ENCODE measurements at places on chromosomes 7 and 10. TPM values are rescaled to one million over a fixed set of nuclear protein-coding genes. Genes with fewer than 3 reads are reported as not detected.

MINDY4 gene
- total RNA-seq: 13.2 TPM

BPGM gene
- 20.0 TPM for total RNA-seq

FAM237B gene
- not detected for total RNA-seq

- no peak for DNase-seq
These were observed 89.1 kb upstream of the SP4 start for GRCh38 chr7:21338728-21339164.

DNA sequence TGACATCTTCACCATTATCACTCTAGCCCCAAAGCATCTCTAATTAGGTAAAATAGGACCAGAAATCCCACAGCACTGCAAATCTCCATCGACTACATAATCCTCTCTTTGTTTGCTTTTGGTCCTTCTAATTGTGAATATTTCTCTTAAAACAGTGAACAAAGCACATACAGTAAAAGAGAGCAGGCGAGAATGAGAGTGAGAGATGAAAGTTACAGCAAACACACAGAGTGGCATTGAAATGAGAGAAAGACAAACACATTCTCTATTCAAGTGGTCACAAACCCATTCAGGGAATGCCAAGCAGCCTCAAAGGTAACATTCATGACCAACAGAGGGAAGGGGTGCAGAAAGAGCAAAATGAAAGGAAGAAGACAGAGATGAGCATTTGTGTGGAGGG is 109.8 kb upstream of the PTN start:
- DNase-seq: no peak

- DNase-seq: no peak
These were observed 620.2 kb downstream of the ANKRD7 start for GRCh38 chr7:118844748-118845147.

DNA sequence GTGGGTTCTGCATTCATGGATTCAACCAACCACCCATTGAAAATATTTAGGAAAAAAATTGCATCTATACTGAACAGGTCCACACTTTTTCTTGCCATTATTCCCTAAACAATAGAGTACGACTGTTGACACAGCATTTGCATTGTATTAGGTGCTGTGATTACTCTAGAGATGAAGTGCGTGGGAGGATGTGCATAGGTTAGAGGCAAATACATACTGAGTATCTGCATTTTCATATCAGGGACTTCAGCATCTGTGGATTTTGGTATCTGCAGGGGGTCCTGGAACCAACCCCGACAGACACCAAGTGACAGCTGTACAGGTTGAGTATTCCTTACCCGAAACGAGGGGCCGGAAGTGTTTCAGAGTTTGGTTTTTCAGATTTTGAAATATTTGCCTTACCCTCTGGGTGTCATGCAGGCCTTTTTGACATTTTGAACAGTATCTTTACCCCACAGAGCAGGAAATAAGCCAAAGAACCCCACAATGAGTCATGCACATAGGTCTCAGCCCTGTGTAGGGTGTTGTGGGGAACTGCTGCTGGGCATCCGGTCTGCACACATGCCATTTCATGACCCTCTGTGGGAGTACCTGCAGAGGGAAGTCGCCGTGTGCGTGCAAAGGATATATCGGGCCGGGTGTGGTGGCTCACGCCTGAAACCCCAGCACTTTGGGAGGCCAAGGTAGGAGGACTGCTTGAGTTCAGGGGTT is 14.5 kb downstream of the NUDT5 start:
- no peak for DNase-seq

GRCh38 chr10:109939315-109939961 is 16.1 kb upstream of the XPNPEP1 start:
- peak; percentile 58 for DNase-seq

Data from fibroblast of the aortic adventitia (primary cell).